ENCODE measurements at places on chromosomes 5 and 9.

GRCh38 chr5:87754009-87754757 lies 341.5 kb upstream of the CCNH start:
- no peak for DNase-seq

- DNase-seq: no peak
Measured at GRCh38 chr5:13941468-13941867, 3.0 kb downstream of the DNAH5 start.

GRCh38 chr5:14397717-14398116 lies 183.9 kb upstream of the OTULINL start:
- DNase-seq: no peak

DNA sequence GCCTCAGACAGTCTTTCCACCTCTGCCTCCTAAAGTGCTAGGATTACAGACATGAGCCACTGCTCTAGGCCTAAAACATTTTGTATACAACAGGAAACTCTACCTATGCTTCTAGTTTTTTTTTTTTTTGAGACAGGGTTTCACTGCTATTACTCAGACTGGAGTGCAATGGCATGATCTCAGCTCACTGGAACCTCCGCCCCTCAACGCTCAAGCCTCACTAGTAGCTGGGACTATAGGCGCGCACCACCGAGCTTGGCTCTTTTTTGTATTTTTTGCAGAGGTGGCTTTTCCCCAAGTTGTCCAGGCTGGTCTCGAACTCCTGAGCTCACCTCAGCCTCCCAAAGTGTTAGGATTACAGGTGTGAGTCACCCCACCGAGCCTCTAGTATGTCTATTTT lies 5.4 kb downstream of the HSPA9 start:
- DNase-seq: no peak

DNA sequence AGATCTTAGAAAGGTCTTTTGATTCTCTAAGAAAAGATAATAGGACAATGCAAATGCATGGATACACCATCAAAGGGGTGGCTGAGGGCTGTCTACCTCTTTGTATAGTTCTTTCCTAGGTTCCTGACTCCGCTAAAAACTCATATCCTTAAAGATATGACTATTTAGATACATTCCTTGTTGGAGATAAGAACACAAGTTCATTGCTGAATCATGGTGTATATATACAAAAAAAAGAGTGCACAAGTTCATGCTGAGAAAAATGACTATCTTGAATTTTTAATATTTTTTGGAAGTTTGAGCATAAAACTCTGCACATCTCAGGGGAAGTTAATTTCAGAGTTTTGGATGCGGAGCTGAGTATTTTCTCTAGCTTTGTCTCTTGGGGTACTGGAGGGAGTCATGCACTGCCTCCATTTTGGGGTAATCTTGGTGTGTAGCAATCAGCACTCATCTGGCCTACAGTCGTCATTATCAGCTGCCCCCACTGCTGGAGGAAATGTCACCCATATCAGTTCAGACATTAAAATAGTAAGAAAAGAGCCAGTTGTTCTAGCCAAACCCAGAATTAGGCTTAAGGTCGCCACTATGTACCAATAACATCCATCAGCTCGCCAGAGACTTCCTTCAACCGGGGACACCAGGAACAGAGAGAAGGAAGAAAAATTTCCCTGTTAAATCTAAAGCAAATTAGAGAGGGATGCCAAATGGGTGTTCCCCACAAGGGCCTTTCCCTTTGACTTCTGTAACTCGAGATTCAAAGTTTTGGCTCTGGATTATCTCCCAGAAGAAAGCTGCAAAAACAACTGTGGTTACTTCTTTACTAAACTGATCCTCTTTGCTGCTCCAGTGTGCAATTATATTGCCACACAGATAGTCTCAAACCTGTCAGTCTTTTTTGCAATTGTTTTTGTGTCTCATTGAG lies 49.0 kb downstream of the PTTG1 start:
- no peak for DNase-seq

- no peak for DNase-seq
Measured at GRCh38 chr9:125970340-125970739, 223.2 kb downstream of the PBX3 start.

DNA sequence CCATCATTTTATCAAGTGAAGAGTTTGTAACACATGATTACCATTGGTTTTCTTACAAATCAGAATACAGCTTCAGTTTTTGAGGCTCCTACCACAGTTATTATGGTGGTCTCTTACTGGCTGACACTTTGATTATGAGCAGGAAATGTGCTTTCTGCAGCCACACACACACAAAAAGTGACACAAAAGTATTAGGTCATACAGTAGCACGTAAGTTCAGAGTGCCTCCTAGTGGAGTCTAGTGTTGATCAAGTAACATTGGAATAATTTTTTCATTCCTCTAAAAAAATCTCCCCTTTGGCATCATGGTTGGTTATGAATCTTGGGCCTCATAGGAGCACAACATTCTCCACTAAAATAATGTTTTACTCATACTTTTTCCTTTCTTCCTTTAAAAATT lies 37.6 kb downstream of the PAM start:
- DNase-seq: no peak

Measured in endodermal cell (in vitro differentiated cells).